ENCODE measurements at places on chromosomes 11 and 22.

DNA sequence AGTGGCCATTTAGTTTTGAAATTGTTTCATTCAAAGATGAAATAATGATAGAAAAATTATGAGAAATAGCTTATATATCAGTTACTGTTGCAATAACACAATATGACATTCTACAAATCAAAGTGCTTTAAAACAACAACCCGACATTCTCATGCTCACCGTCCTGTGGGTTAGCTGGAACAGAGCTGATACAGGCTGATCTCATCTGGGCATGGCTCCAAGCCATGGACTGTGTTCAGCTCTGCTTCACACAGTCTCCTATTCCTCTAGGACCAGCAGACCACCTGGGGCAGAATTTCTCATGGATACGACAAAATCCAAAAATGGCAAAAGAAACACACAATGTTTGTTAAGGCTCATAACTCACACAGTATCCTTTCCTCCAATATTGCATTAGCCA lies 178.6 kb downstream of the CNTN5 start:
- no peak for DNase-seq

GRCh38 chr11:74018331-74019005 lies 9.6 kb upstream of the UCP3 start:
- DNase-seq, result no peak

DNA sequence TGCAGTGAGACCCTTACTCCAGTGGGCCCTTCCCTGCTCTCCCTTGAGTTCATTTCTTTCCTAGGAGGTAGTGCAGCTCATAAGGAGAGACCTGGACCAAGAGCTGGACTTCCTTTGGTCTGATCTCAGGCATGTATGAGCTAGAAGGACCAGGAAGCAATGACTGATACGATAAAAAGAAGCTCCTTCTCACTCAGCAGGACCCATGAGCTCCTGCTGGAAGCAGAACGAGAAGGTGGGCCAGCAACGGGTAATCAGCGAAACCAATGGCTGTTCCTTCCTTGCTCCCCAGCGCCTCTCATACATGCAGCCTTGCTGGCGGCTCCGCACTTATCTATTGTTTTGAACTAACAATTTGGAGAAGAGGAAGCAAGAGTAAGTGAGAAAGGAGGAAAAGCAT lies 56.8 kb downstream of the RPUSD4 start:
- no peak for DNase-seq

DNA sequence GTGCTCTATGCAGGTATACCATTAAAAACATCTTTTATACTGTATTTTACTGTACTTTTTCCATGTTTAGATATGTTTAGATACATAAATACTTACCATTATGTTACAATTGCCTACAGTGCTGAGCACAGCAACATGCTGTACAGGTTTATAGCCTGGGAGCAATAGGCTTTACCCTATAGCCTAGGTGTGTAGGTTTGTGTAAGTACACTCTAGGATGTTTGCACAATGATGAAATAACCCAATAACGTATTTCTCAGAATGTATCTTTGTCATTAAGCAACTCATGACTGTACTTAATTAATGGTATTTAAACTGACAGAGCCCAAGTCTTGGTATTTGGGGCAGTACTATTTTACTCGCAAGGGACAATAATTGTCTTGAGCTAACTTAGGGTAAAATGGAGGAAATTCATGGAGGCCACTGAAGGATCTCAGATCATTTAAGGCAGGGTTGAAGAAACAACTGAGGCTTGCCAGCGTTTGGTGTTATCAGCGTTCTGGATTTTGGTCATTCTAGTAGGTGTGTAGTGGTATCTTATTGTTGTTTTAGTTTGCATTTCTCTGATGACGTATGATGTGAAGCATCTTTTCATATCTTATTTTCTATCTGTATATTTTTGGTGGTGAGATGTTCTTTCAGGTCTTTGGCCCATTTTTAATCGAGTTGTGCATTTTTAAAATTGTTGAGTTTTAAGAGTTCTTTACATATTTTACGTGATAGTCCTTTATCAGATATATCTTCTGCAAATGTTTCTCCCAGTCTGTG lies 42.4 kb downstream of the ADAMTS15 start:
- no peak for DNase-seq

GRCh38 chr11:2742611-2743426 lies 43.0 kb upstream of the KCNQ1OT1 start:
- no peak for DNase-seq

- DNase-seq, result no peak
Observed at GRCh38 chr11:118238929-118239328, 13.2 kb downstream of the MPZL3 start.

- DNase-seq, result no peak
Observed at GRCh38 chr11:34075178-34075820, 23.8 kb downstream of the CAPRIN1 start.

DNA sequence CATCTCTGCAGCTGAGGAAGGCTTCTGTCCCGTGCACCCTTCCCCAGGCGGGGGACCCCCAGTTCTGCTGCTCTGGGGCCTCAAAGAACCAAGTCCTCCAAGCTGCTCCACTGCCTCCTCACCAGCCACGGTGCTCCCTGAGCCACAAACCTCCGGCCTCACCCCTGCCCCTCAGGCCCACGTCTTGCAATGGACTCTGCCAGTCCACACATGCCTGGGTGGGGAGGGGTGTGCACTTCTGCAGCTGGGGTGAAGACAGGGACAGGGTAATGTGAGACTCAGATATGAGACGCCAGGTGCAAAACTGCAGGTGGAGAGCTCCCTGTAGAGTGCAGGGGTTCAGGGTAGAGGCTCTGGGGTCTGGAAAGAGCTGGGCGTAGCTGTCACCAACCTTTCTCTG lies 3.2 kb upstream of the PTDSS2 start:
- DNase-seq, result no peak

DNA sequence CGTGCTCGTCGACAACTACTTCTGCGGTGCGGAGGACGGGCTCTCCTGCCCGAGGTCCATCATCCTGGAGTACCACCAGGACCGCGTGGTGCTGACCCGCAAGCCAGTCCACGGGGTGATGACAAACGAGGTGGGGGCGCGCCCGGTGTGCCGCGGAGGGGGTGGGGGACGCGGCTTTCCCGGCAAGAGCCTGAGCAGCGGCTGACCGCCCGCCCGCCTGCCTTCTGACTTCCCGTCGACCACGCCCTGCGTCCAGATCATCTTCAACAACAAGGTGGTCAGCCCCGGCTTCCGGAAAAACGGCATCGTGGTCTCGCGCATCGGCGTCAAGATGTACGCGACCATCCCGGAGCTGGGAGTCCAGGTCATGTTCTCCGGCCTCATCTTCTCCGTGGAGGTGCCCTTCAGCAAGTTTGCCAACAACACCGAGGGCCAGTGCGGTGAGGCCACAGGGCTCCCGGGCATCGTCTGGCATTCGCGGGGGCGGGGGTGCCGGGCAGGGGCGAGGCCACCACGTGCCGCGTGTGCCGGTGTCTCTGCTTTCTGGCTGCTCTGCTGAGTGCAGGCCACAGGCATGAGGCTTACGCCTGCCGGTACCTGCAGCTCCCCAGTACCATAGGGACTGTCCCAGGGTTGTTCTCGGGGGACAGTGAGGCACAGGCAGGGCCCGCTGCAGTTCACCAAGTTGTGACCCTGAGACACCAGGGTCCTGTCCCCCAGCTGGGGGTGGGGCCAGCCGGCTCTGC lies 28.5 kb upstream of the MUC5B start:
- DNase-seq, result no peak

DNA sequence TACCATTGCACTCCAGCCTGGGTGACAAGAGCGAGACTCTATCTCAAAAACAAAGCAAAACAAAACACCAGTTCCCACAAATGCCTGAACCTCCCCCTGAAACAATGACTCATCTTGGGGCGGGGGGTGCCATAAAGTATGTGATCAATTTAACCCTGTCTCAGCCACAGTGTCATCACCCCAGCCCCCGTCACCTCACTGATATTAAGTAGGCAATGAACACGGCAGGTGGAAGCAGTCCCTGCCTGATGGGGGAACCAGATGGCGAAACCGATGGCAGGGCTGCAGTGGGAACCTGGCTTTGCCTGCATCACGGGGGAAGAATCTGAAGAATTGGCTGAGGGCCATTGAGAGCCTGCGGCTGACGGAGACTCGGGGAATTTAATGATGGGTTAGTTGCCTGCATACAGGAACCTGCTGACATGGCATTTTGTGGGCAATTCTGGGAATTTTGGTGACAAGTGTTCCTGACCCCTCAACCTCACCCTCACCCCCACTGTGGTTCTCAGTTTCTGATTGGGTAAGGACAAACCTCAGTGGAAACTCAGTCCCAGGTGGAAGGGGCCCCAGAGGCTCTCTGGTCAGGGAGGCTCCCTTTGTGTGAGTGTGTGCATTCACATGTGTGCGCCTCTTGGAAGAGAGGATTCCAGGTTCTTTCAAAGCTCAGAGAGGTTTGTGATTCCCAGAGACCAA lies 39.1 kb upstream of the SHISAL1 start:
- DNase-seq, result peak; percentile 19

DNA sequence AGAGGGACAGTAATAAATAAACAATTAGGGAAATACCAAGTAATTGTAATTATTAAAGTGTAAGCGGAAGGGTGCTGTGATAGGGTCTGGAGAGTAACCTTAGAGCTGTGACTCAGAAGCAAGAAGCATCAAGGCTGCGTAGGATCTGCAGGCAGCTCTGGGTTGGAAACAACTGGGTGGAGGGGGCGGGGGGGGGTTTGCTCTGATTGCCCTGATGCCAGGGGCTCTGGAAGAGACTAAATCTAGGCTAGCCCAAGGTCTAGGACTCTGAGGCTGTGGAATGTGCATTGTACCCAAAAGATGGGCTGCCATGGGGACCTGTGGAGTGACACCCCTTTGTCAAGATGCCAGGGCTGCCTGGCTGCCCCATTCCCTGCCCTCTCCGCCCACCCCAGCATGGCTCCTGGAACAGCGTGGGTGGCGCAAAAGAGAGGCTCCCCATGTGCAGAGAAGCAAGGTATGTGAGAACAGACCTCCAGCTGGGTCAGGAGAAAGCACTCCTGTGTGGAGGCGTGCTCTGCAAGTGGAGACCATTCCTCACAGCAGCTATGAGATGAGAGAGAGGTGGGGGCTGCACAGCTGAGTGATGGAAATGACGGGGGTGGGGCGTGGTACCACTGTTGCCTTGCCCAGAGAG lies 101.1 kb upstream of the CRYBB3 start:
- DNase-seq, result no peak

DNA sequence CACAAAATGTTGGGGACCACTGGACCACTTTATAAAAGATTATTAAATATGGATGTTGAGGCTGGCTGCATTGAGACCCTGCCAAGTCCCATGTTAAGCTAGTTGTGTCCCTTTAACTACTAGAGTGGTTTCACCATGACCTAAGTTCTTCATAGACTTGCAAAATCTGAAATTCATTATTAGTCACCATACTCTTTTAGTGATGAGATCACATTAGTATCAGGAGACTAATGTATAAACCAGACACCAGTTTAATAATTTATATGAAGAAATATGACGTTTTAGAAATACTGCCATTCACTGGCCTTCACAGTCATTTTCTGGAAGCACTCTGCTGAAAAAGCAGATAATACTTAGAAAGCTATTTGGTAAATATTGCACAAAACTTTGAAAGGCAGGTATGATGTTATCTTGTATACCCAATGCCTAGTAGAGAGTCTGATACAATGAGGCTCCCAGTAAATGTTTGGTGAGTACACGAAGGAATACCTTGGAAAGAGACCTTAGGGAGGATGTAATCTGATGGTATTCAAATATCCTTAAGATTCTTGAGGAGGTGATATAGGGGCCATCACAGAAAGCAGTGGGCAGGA lies 728.2 kb upstream of the ANO5 start:
- DNase-seq, result no peak

DNA sequence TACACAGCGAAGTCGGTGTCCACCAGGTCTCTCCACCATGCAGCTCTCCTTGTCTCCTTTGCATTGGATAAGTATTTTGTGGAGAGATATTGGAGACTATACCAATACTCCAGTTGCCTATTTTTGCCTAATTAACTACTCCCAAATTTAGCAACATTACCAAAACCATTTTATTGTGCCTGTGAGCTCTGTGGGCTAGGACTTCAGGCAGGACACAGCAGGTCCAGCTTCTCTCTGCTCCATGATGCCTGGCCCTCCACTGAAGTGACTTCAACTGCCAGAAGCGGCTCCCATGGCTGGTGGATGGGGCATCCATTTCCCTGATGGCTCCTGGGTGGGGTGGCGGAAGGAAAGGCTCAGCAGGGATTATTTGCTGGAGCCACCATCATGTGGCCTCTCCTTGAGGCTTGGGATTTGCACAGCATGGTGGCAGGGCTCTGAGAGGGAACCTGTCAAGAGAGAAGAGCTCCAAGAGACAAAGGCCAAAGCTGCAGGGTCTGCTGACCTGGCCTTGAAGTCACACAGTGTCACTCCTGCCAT lies 36.9 kb upstream of the MAPK1 start:
- no peak for DNase-seq

DNA sequence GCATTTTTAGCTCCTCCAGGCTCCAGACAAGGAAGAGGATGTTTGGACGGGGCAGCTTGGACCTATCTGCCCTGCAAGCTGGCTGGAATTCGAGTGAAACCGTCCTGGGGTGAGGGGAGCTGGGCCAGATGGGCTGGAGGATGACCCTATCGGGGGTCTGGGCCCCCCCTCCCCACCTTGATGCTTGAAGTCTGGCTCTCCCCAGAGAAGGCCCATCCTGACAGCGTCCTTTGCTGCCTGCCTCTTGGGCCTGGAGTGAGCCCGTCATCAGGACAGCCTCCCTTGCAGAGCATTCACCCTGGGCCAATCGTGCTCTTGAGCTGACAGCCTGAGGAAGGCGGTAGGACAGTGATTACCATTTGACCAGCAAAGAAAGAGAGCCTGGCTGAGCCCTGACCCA lies 5.3 kb upstream of the PDGFB start:
- DNase-seq, result no peak

- no peak for DNase-seq
Observed at GRCh38 chr11:133381761-133382130, 150.6 kb downstream of the OPCML start.

- DNase-seq, result no peak
Observed at GRCh38 chr11:128563308-128563707, 24.1 kb downstream of the ETS1 start.

DNA sequence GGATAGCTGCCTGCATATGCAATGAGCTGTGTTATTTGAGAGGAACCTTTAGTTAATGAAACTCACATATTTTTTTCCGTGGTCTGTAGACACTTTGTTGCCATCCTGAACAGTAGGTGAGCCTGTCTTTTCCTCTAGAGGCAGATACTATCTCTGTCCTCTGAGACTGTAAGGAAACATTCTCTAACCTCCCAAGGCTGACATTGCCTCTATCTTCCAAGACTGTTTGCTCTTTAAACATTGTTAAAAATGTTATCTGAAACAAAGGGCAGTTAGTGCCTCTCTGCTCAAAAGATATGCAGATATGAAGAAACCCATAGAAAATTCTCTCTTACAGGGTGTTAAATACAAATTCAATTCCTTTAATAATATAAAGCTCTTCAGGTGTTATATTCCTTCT lies 963.8 kb upstream of the CNTN5 start:
- DNase-seq, result no peak
